ENCODE measurements at places on chromosomes 2 and 18.

DNA sequence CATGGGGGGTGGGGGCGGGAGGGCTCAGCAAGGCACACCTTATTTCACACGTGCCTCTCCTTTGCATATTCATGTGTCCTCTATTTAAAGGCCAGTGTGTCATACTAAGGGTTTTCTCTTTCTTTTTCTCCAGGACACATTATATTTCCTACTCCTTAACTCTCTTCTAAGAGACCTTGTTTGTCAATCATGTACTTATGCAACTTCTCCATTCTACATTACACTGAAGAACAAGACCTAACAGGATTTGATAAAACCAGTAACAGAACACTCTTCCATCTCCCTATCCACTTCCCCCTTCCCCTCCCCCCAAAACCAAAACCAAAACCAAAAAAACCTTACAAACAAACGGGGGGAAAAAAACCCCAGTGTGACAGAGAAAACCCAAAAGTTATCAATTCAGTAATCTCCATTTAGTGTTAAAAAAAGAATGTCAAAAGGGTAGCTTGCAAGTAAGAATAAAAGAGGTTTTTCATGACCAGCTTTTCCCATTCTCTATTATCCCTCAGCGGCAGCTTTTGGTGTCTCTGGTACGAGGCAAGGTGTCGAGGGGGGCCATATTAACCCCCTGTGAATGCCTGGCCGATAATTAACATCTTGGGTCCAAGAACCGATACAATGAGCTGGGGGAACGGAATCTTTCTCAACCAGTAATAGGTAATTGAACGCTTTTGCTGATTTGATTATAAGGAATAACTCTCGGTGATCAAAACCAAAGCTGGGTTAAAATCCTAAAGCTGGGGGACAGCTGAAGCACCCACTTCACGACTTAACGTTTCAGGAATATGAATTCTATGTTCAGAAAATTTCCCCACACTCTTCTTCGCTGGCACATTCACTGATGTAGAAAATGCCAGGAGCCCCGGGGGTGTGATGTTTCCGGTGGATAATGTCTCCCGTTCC is 191.0 kb upstream of the TCF4 start:
- DNase-seq, result no peak

- no peak for DNase-seq
Observed at GRCh38 chr2:168029071-168029470, 218.3 kb downstream of the STK39 start.

GRCh38 chr18:54675076-54675475 is 84.0 kb downstream of the DYNAP start:
- DNase-seq, result no peak

GRCh38 chr2:128391679-128392078 is 73.0 kb upstream of the HS6ST1 start:
- DNase-seq, result no peak

GRCh38 chr18:25456334-25457010 is 104.5 kb upstream of the ZNF521 start:
- no peak for DNase-seq

DNA sequence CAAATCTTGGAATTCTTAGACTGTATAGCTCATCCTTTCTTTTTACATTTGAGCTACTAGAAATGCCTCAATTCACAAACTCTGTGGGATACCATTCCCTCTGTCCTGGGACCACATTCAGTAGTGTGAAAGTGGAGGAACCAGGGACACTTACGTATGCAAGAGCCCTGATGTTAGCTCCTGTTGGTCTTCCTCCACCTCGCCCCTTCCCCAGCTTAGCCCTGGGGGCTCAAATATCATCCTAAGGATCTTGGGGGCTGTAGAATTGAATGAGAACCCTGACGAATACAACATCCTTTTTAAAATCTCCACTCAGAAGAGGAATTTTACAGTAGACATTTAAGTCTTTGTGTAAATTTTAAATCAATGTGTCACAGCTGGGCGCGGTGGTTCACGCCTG is 65.2 kb upstream of the RAPH1 start:
- DNase-seq, result no peak

DNA sequence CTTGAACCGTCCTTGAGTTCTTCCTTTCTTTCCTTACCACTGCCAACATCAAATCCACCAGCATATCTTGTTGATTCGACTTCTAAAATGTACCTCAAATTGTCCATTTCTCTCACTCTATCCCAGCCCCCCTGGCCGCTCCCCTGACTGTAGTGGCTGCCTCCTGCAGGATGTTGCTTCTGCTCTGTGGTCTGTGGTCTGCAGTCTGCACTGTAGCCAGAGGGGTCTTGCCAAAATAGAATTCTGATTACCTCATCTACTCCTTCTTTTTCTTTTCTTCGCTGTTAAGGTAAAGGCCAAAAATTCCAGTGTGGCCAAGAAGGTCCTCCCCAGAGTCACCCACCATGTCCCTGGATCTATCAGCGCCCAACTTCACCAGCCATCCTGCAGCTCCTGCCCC is 79.5 kb upstream of the ALPP start:
- DNase-seq, result no peak

DNA sequence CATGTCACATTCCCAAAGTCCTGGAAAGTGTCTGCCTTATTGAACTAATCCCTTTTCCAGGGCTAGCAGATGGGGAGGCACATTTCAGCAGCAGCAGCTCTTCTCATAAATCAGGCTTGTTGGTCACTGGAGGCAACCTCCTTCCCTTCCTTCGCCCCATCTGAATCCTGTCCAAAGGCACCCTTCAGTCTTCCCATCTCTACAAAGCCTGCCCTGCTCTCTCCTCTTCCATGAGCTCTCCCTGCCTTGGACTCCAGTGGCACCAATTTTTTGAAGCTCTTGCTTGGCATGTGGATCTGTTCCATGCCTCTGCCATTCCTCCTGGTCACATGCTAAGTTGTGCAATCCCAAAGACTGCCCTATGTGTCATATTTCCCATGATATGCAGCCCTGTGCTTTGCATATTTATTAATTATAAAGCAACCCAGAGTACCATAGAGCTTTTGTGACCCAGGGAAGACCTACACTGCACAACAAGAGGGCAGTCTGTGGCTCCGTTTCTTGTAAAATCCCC is 70.3 kb downstream of the ANTXR1 start:
- no peak for DNase-seq

DNA sequence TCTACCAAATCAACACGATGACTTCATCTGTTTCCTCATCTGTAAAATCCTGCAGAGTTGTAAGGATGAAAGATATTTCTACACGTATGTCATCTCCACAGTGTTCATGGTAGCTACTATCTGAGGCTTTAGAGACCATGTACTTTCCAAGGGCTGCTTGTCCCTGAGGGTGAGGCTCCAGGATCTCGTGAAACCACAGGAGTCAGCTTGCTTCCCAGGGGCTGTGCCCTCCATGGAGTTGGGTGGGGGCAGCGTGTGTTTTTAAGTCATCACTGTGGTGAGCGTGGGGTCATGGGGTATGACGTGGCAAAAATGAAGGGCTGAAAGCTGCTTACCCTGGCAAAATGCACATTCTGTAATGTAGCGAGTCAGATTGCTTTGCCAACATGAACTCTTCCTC is 81.6 kb downstream of the ASAP2 start:
- no peak for DNase-seq

- peak; percentile 75 for DNase-seq
Observed at GRCh38 chr18:13137670-13138419, 80.7 kb upstream of the LDLRAD4 start.

- DNase-seq, result no peak
Observed at GRCh38 chr2:191804766-191805165, 42.1 kb downstream of the CAVIN2 start.

DNA sequence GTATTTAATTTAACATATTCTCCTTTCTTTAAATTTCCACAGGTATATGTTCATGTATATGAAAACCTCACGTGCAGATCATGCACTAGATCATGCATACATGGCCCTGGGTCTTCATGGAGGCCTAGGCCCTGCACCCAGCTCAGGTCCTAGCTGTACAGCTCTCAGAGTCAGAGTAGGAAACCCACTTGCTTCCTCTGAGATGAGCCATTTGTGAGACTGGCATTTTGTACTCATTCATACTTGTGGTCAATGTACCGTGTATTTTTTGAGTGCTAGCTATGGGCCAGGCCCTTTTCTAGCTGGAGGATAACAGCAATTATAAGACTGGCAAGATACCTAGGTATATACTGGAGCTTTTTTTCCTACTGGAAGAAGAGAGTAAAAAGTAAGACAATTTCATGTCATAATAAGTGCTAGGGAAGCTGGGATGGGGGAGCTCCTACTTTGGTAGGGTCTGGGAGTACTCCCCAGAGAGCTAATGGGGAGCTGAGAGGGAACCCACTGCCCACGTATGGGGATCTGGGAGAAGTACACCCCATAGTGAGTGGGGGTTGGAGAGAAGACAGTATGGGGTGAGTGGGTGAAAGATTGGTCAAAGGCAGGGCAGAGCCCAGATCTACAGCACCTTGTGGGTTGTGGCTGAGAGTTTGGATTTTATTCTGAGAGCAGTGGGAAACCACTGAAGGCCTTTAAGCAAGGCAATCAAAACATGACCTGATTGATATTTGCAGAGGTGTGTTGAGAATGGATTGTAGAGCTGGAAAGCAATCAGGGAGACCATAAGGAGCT is 72.0 kb downstream of the POLE4 start:
- DNase-seq, result no peak

Data from effector memory CD4-positive, alpha-beta T cell (primary cell).